GM10248 (cell line): ENCODE measurements at places on chromosomes 1 and 21.

DNA sequence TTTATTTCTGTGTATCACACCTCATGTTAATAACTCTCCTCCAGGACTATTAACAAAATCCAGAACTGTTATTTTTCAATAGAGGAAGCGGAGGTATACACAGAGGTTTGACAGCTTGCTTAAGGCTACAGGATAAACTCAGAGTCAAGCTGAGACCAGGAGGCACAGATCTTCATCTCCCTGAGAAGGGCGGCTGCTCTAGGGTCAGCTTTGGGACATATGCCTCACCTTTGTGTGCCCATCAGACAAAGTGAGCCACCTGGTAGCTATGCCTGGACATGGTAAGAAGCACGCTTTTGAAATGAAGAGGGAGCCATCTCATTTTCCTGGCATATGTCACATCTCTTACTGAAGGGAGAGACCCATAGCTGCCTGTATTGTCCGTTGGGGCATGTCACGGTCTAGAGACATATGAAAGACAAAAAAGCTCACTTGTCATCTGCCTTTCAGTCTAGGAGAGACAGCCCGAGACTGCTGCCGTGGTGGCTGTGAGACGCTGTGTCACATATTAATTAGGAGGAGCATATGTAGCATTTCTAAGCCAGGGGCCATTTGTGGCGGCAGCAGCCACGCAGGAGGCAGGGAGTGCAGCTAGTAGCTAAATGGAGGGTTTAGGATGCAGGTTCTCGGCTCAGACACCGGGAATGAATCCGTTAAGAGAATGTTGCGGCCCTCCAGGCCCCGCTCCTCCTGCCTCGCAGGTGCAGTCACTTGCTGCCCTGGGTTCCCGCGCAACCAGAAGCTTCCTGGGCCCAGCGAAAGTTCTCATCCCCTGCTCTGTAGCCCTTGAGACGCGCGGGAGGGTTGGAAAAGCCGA lies 161.3 kb upstream of the C1orf21 start:
- no peak for DNase-seq

DNA sequence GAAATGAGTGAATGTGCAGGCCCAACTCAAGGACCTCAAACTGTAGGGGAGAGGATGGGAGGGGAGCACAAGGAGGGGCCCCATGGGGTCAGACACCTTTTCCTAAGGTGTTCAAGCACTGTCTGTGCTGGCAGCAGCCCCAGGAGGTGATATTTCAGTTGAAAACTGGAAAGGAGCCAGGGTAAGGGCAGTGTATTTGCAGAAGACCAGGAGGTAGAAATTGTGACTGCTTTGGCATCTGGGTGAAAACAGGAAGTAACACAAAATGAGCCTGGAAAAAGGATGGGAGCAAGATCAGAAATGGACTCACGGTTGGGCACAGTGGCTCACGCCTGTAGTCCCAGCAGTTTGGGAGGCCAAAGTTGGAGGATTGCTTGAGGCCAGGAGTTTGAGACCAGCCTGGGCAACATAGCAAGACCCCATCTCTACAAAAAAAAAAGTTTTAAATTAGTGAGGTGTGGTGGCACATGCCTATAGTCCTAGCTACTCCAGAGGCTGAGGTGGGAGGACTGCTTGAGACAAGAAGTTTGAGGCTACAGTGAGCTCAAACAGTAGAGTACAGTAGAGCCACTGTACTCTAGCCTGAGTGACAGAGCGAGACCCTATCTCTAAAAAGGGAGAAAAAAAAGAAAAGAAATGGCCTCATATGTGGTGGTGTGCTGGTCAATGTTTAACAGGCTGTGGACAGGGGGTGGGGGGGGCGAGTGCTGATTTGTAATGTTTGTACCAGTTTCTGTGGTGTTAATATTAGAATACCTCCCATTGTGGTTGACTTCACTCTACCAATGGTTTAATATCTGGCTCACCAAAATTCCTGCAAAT lies 76.2 kb upstream of the ANGPTL1 start:
- DNase-seq, result no peak

- no peak for DNase-seq
These were observed 6.0 kb upstream of the AGO1 start for GRCh38 chr1:35876988-35877387.

- no peak for DNase-seq
These were observed 6.7 kb upstream of the RAB3GAP2 start for GRCh38 chr1:220278991-220279390.

- peak; percentile 36 for DNase-seq
These were observed 84.9 kb downstream of the KIF14 start for GRCh38 chr1:200535605-200536004.

GRCh38 chr1:226711976-226712741 lies 26.9 kb downstream of the ITPKB start:
- peak; percentile 69 for DNase-seq

DNA sequence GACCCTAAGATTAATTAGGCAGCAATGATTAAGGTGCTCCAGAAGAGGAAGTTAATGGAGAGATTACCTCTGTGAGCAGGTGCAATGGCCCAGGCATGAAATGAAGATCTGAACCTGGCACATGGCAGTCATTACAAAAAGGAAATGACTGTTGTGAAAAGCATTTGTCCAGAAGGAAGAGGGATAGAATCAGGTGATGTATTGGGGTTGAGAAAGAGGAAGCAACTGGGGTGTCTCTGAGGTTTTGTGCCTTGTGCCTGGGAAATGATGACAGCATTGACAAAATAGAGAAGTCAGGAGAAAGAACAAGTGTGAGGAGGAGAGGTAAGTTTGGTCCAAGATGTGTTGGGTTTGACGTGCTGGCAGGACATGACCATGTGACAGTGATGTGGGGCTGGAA lies 5.6 kb downstream of the CRCT1 start:
- DNase-seq, result no peak

DNA sequence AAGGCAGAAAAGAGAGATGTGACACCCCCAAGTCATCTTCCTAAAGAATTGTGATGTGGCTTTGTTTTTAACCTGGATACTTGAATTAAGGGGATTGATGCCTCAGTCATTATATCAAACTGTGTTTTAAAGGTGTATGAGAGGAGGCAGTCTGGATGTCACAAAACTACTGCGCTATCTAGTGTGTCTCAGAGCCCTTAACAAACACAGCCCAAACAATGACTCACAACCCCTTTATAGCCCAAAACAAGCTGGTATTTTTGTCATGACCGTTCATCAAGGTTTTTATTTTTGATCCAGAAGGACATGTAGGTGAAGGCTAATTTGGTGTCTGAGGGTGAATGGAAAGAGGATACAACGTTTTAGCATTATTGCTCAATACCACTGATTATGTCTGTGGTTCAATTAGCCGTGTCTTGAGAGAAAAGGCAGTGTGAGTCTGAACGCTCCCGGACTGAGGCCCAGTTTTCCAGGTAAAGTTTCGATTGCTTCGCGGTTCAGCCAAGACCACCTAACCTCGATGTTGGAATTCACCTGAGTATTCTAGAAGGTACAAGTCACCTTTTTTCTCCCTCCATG lies 71.6 kb downstream of the SGIP1 start:
- no peak for DNase-seq

DNA sequence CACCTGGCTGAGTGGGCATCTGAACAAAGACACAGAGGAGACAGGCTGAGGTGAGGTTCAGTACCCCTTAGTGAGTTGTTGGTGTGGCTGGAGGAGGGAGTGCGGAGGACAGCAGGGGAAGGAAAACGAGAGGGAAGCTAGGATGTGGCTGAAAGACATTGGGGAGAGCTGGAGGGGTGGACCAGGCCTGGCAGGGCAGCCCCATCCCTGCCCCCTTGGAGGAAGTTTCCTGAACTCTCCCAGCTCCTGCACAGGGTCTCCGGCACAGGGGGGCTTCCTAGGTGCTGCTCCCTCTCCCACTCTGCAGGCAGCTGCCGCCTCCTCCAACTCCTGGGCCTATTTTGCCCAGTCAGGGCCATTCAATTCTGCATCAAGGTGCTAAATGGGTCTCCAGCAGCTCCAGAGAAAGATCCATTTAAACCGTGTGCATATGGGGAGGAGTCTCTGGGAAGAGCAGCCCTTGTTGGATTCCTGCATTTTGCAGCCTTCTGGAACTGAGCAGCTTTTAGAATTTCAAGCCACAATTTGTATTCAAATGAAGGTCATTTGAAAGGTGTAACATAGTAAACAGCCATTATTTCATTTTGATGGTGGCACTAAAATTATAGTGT lies 193.9 kb downstream of the CAMTA1 start:
- no peak for DNase-seq

GRCh38 chr1:24931146-24931467 lies 1.0 kb upstream of the RUNX3 start:
- no peak for DNase-seq

DNA sequence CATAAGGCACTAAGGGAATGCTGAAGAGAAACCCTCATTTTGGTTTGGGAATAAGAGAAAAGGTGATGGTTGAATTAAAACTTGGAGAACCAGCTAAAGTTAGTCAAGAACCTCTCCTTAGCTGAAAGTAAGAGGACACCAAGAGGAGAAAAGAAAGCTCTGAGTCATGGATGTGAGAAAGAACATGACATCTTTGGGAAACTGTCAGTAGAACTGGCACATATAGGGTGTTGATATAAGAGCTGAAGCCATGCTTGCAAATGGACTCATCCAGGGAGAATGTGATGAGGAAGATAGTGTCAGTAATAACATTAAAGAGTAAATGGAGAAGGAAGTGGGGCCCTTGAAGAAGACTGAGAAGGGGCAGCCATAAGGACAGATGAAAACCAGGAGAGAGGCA lies 54.3 kb downstream of the LRRC8C start:
- no peak for DNase-seq

DNA sequence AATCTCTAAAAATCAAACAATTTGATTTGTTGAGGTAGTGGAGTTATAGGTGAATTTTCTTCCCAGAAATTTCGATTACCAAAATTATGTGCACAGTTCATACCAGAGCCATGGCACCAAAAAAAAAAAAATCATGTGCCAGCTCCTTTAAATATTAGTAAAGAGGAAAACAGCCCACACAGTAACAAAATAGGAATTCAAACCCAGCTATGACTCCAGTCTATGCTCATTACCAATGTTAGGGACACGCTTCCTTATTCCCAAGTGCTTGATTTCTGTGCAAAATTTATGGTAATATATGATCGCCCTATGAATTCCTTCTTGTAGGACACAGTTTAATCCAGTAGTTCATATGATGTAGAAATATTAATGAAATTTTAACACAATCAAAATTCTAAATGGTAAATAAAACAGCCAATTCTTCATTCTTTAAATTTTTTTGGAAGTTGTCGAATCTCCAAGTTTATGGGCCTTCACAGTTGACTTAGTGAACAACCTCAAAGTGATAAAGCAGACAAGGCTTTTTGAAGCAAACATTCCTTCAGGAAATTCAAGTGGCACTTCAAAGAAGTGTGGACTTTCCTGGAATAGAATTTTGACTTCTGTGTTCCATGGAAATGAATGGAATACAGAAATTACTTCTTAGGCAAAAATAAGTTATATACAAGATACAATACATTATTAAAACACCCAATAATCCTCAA lies 1.9 kb downstream of the TOR1AIP2 start:
- no peak for DNase-seq

- no peak for DNase-seq
These were observed 44.4 kb downstream of the HHAT start for GRCh38 chr1:210372931-210373627.

- no peak for DNase-seq
These were observed 16.1 kb upstream of the ACTL8 start for GRCh38 chr1:17739050-17739449.

DNA sequence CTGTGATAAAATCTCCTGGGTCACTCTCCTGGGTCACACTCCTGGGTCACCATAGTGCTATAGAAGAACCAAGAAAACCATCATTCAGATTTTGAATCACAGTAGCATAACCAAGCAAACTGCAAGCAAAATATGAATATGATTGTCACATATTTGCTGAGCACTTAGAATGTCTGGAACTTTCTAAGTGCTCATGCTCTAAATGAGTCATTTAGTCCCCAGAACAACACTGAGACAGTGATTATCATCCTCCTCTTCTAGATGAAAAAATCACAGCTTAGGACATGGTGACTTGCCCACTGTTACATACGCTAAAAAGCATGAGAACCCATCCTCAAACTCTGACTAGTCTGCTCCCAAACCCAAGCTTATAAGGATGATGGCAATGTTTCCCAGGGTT lies 39.5 kb upstream of the DDAH1 start:
- DNase-seq, result no peak

DNA sequence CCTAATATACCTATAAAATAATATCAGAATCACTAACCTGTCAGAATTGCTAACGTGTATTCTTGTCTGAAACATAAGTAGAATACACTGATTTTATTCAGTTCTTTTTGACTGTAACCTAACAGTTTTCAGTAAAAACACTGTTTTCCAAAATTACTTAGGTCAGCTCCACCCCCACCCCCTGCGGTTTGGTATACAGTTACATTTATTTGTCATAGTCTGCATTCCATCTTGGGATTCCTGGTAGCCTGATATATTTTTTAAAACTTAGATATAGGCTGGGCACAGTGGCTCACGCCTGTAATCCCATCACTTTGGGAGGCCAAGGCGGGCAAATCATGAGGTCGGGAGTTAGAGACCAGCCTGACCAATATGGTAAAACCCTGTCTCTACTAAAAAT lies 19.8 kb upstream of the ABCD3 start:
- no peak for DNase-seq
